ENCODE measurements at places on chromosomes 1 and 21.

DNA sequence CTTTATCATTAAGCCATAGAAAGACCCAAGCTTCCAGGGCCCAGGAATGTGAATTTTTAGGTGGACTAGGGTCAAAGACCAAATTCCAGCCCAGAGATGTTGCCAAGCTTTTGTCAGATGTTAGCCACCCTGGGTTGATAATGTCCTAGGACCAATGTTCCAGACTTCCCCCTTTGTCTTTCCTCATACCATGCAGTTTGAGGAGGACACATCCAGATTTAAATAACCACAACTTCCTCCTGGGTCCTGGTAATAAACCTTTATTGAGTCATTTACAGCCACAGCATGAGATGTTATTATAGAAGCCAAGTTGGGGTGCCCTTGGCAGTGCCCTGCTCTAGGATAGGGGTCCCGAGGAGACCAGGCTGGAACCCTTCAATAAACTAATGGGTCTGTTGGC, 5.9 kb downstream of the TNR start:
- H3K4me1 ChIP-seq = no peaks in the 10 kb centered on the region
- H3K4me3 ChIP-seq = no peak overlapping the region
- H3K27me3 ChIP-seq = peaks cover 37% of the 10 kb centered on the region
- DNase-seq = no peak

DNA sequence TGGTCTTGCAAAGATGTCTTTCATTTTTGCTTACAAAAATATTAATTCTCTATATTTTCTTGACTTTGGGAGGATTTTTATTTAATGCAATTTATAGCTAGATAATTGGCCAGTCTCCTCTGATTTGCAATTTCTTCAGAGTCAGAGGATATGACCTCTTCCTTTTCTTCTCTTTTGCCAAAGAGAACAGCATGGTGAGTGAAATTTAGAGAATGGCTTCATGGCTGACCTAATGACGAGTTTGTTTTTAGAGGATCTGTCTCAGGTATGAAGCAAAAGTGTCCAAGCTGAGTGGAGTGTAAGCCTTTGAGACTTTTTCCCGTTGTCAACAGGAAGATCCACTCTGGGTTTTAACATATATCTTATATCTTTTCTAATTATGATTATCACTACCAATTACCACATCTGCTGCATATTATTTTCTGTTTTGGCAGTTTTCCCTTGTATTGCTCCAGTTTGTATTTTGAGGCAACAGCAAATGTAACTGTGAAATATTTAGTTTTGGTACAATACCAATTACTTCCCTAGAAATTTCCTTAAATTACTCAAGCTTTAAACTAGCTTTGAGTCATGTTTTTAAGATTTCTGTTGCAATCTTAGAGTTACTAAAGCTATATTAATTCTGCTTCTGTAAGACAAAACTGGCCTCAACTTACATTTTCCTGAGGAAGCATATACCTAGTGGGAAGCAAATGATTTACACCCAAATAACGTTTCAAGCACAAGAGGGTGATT, 332.8 kb upstream of the ZRANB2 start:
- no peak overlapping the region for H3K4me3 ChIP-seq
- H3K27me3 ChIP-seq = no peaks in the 10 kb centered on the region
- H3K27ac ChIP-seq = no peak overlapping the region

DNA sequence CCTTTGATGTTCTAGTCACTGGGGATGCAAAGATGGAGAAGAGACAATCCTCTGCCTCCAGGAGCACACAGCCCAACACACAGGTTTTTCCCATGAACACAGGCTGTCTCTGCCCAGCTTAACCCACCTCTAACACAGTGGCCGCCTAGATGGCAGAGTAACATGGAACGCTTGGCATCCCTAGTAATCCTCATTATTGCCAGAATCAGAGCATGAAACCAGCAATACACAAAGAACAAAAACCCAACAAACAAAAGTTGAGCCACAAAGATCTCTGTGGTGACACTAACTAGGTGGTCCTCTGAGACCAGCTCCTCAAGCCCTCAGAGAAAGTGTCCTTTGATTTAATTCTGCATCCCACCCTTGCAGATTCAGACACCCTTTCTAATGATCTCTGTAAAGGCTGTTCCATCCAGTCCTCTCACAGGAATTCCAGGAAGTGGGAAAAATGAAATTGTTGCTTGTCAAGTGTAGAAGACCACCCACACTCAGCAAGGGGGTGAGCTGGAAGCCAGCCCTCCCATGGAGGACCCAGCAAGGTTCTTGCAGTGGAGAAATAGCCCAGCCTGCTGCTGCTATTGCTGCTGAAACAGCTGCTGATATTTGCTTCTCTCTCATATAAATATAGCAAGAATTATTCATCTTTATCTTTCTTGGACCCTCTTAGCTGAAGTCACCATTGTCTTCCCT, 7.4 kb upstream of the ATP2B4 start:
- no peak overlapping the region for H3K27ac ChIP-seq
- peaks cover under 1% of the 10 kb centered on the region for H3K4me1 ChIP-seq
- no peaks in the 10 kb centered on the region for H3K36me3 ChIP-seq
- H3K27me3 ChIP-seq = no peaks in the 10 kb centered on the region
- no peak overlapping the region for H3K4me3 ChIP-seq

- no peak overlapping the region for H3K4me3 ChIP-seq
- H3K4me1 ChIP-seq = peaks cover 29% of the 10 kb centered on the region
- no peaks in the 10 kb centered on the region for H3K36me3 ChIP-seq
- H3K27me3 ChIP-seq = no peaks in the 10 kb centered on the region
Observed at GRCh38 chr21:14881863-14882499, 182.8 kb downstream of the NRIP1 start.

GRCh38 chr1:9319789-9320519, 27.3 kb downstream of the SPSB1 start:
- H3K27me3 ChIP-seq = no peaks in the 10 kb centered on the region
- no peak overlapping the region for H3K27ac ChIP-seq
- H3K4me1 ChIP-seq = peaks cover 14% of the 10 kb centered on the region
- no peak for DNase-seq
- no peak overlapping the region for H3K4me3 ChIP-seq
- H3K36me3 ChIP-seq = no peaks in the 10 kb centered on the region

- H3K4me1 ChIP-seq = peaks cover 16% of the 10 kb centered on the region
- H3K27ac ChIP-seq = no peak overlapping the region
- H3K4me3 ChIP-seq = no peak overlapping the region
- H3K27me3 ChIP-seq = no peaks in the 10 kb centered on the region
- no peaks in the 10 kb centered on the region for H3K36me3 ChIP-seq
Observed at GRCh38 chr1:93750955-93751354, 69.3 kb upstream of the BCAR3 start.

Measured in HCT116 (cell line).